ENCODE measurements at places on chromosomes 7 and 10. TPM values are rescaled to one million over a fixed set of nuclear protein-coding genes. Genes with fewer than 3 reads are reported as not detected.

Gene COPS6
- 96.3 TPM for total RNA-seq

Gene ATG9B
- total RNA-seq, result 12.3 TPM

- H3K27ac ChIP-seq, result no peak overlapping the region
- no peaks in the 10 kb centered on the region for H3K36me3 ChIP-seq
- H3K4me3 ChIP-seq, result no peak overlapping the region
- no peaks in the 10 kb centered on the region for H3K4me1 ChIP-seq
Measured at GRCh38 chr10:78803710-78804109, 265.1 kb upstream of the ZMIZ1 start.

DNA sequence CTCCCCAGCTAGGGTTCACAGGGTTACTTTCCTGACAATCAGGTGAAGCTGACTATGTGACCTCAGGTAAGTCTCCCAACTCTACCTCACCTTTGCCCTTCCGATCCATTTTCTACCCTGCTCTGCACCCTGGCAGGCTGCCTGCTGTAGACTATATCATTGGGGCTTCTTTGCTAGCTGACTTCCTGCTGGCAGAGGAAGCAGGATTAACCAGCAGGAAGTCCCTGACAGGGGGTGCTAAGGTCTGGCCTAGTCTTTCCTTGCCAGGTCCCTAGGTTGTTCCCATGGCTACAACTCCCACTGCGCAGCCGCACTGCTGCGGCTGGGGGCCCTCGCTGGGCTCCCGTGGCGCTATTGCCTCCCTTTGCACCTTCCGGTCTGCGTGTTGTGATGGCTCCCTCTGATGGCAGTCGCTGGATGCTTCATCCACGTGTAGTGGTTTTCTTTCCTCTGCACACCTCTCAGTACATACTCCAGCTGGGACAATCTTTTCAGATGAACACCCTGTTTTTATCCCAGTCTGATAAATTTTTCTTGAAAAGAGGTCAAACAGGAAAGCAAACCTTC lies 365.9 kb downstream of the REEP3 start:
- no peak for DNase-seq
- no peaks in the 10 kb centered on the region for H3K36me3 ChIP-seq
- no peak overlapping the region for H3K27ac ChIP-seq
- H3K4me3 ChIP-seq, result no peak overlapping the region
- no peaks in the 10 kb centered on the region for H3K27me3 ChIP-seq

DNA sequence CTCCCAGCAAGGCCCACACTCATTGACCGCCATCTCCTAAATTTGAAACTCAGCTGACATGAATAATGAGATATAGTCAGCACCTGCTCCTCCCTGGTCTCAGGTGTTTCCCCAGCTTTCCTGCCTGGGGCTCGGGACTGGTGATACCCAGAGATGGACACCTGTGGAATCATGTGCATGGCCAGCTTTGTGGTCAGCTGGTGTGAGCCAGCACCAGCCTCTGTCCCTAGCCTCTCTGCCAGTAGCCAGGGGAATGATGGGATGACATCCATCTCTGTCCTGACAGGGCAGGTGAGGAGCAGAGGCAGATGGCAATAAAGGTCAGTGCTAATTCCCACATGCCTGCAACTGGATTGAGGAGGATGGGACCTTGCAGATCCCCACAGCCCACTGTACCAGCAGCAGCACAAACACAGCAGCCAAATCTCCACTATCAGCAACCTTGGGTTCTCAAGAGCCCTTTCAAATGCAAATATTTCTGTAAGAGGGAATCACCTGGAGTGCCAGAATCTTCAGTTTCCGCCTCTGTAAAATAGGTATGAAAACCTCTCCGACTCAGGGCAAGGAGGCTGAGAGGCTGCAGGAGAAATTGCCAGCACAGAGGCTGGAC lies 329.2 kb upstream of the ZMIZ1 start:
- DNase-seq, result no peak
- H3K4me1 ChIP-seq, result peaks cover 22% of the 10 kb centered on the region
- no peak overlapping the region for H3K4me3 ChIP-seq
- no peaks in the 10 kb centered on the region for H3K36me3 ChIP-seq
- H3K27ac ChIP-seq, result no peak overlapping the region

DNA sequence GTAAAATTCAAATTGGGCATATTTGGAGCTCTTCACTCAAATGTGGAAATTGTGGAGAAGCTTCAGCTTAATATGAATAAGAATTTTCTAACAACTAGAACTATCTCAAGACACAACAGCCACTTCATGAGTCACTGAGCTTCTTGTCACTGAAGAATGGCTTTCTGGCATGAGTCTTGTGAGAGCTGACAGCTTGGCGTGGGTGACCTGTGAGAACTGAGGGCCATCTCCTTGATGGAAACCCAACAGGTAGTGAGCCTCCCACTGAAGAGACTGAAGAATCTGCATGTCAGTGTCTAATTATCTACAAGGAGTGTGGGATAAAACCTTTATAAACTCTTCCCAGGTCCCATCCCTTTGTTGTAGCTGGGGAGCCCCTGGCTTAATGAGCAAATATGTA lies 66.0 kb downstream of the CLEC2L start:
- H3K27ac ChIP-seq, result no peak overlapping the region
- no peaks in the 10 kb centered on the region for H3K27me3 ChIP-seq
- peaks cover 5% of the 10 kb centered on the region for H3K36me3 ChIP-seq
- H3K4me1 ChIP-seq, result no peaks in the 10 kb centered on the region
- H3K4me3 ChIP-seq, result no peak overlapping the region

DNA sequence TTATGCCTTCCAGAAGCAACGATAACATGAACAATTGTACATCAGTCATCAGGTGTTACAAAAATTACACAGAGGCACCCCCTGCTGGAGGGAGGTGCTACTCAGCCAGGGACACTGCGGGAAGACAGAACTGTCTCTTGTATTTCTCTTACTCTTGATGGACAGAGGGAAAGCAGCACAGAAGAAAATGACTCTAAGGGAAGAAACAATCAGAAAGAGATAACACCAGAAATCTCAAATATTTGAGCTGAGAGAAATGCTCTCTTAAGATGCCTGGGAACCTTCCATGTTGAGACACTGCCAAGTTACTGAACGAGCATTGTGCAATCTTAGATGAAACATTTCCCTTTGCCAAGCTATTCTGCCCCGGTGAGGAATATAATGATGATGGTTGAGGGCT lies 227.6 kb upstream of the NPSR1 start:
- H3K4me1 ChIP-seq, result no peaks in the 10 kb centered on the region
- no peak overlapping the region for H3K27ac ChIP-seq
- H3K4me3 ChIP-seq, result no peak overlapping the region
- no peak for DNase-seq
- no peaks in the 10 kb centered on the region for H3K27me3 ChIP-seq

DNA sequence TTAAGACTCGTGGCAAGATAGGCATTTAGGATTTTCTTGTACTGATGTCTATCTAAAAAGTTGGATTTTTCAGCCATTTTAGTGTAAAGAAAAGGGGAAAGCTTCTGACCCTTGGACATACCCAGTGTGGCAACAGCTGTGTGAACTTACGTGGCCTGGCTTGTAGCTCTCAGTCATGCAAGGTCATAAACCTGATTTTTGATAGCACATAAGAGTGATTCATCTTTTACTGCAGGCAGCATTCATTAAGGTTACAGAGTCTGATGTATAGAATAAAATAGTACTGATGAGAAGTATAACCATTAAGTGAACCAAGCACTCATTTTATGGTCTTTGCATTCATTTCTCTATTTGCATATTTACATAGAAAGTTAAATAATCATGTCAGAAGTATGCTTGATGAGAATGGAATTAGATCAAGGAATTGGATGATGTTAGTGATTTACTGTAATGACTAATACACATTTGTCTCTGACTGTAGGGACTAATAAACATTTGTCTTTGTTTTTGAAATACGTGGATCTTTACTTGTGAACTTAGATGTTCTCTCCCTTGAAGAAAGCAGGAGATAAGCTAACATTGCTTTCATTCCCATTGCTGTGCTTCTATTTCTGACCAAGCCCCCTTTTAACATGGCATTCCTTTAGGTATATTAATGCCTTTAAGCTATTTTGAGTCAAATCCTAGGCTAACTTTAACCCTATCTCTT lies 88.2 kb downstream of the GSDME start:
- DNase-seq, result no peak
- H3K27ac ChIP-seq, result no peak overlapping the region
- no peaks in the 10 kb centered on the region for H3K27me3 ChIP-seq

DNA sequence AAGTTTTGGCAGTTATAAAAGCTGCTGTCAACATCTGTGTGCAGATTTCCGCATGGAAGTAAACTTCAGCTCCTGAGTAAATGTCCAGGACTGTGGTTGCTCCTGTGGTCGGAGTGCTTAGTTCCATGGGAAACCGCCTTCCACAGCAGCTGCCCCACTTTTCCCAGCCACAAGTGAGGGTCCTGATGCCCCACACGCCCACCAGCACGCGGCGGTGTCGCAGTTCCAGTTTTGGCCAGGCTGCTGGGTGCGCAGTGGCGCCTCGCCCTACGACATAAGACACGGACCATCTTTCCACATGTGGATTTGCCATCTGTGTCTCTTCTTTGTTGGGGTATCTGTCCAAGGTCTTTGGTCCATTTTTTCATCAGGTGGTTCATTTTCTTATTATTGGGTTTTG lies 167.1 kb downstream of the DIP2C start:
- no peaks in the 10 kb centered on the region for H3K4me1 ChIP-seq
- H3K4me3 ChIP-seq, result no peak overlapping the region
- DNase-seq, result no peak
- no peak overlapping the region for H3K27ac ChIP-seq
- no peaks in the 10 kb centered on the region for H3K27me3 ChIP-seq
- no peaks in the 10 kb centered on the region for H3K36me3 ChIP-seq
